ENCODE measurements at places on chromosomes 12 and 14. TPM values are rescaled to one million over a fixed set of nuclear protein-coding genes. Genes with fewer than 3 reads are reported as not detected.

DNA sequence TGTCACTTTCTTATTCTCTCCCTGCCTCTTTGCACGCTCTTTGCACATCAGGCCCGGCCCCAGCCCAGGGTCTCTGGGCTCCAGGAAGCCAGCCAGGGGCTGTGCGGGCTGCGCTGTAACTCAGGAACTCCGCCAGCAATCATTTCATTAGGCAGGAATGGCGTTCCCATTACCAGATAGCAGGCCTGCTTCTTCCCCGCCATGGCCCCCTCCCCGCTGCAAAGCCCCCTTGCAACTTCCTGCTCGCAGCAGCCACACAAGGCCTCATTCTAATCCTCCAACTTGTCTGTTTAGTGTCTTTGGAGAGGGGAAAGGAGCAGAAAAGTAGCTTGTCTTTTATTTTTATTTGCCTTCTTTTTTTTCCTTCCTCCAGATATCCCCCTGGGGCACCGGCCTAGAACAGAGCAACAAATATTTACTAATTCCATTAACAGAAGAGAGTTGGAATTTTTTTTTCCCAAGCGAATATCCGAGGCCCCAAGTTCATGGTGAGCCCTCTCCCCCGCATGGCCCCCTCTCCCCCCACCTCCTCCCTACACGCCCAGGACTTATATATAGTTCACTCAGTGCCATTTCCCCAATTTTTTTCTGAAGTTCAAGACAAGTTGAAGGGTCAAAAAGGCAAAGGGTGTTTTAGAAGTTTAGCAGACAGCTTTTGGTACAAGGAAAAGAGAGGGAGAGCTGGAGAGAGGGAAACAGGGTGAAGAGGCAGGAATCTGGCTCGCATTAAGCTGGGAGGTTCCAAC, 329.4 kb upstream of the TBX3 start:
- no peak overlapping the region for H3K27ac ChIP-seq
- no peaks in the 10 kb centered on the region for H3K36me3 ChIP-seq
- H3K27me3 ChIP-seq, result no peaks in the 10 kb centered on the region
- no peaks in the 10 kb centered on the region for H3K4me1 ChIP-seq

GRCh38 chr12:38872561-38872960, 32.8 kb downstream of the CPNE8 start:
- DNase-seq, result no peak
- no peaks in the 10 kb centered on the region for H3K27me3 ChIP-seq
- no peaks in the 10 kb centered on the region for H3K36me3 ChIP-seq
- no peak overlapping the region for H3K4me3 ChIP-seq
- H3K27ac ChIP-seq, result no peak overlapping the region

The TEX22 gene
- not detected for total RNA-seq

DNA sequence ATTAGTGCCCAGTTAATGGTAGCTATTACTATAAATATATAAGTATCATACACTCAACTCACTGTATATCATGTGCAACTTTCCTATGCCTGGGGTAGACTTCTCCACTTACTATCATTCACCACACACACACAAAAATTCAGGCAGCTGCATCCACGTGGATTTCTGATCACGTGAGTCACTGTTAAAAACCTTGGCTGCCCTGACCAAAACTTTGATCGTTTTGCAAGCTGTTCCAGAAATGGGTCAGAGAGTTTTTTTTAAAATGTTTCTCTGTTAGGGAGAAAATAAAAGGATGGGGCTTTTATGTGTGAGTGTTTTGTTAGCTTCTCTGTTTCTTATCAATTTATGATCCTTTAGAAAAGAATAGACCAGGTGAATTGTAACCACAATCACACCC, 198.2 kb upstream of the CNOT2 start:
- no peaks in the 10 kb centered on the region for H3K27me3 ChIP-seq
- no peak overlapping the region for H3K4me3 ChIP-seq
- peak overlapping the region; percentile 58 for H3K27ac ChIP-seq
- peaks cover 27% of the 10 kb centered on the region for H3K4me1 ChIP-seq

- no peak overlapping the region for H3K4me3 ChIP-seq
- H3K4me1 ChIP-seq, result no peaks in the 10 kb centered on the region
- H3K36me3 ChIP-seq, result no peaks in the 10 kb centered on the region
- no peak for DNase-seq
These were observed 37.8 kb downstream of the EIF2S3B start for GRCh38 chr12:10543499-10543898.

- no peaks in the 10 kb centered on the region for H3K36me3 ChIP-seq
- H3K4me3 ChIP-seq, result no peak overlapping the region
- no peak for DNase-seq
- no peak overlapping the region for H3K27ac ChIP-seq
- peaks cover 10% of the 10 kb centered on the region for H3K4me1 ChIP-seq
These were observed 169.3 kb downstream of the KTN1 start for GRCh38 chr14:55749201-55749812.

- no peak overlapping the region for H3K27ac ChIP-seq
- no peaks in the 10 kb centered on the region for H3K27me3 ChIP-seq
- no peak overlapping the region for H3K4me3 ChIP-seq
- peaks cover 7% of the 10 kb centered on the region for H3K4me1 ChIP-seq
- no peaks in the 10 kb centered on the region for H3K36me3 ChIP-seq
These were observed 82.3 kb upstream of the ST8SIA1 start for GRCh38 chr12:22416801-22417200.

The ZNF268 gene
- 16.1 TPM for total RNA-seq

DNA sequence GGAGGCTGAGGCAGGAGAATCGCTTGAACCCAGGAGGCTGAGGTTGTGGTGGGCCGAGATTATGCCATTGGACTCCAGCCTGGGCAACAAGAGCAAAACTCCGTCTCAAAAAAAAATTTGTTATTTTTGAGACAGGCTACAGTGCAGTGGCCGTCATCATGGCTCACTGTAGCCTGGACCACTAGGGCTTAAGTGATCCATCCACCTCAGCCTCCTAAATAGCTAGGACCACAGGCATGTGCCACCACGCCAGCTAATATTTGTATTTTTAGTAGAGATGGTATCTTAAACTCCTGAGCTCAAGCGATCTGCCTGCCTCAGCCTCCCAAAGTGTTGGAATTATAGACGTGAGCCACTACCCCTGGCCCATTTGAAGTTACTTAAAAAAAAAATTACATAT, 966 bp upstream of the PCBP2 start:
- H3K27ac ChIP-seq, result no peak overlapping the region
- peaks cover 9% of the 10 kb centered on the region for H3K4me1 ChIP-seq

GRCh38 chr12:27711317-27711682, 668 bp downstream of the MRPS35 start:
- no peaks in the 10 kb centered on the region for H3K27me3 ChIP-seq
- DNase-seq, result no peak
- H3K4me1 ChIP-seq, result peaks cover 24% of the 10 kb centered on the region
- H3K36me3 ChIP-seq, result peaks cover 4% of the 10 kb centered on the region
- H3K27ac ChIP-seq, result peak overlapping the region; percentile 88
- peak overlapping the region; percentile 89 for H3K4me3 ChIP-seq

The C14orf119 gene
- 33.7 TPM for total RNA-seq

- no peak overlapping the region for H3K27ac ChIP-seq
- H3K27me3 ChIP-seq, result no peaks in the 10 kb centered on the region
- no peaks in the 10 kb centered on the region for H3K4me1 ChIP-seq
- H3K4me3 ChIP-seq, result no peak overlapping the region
These were observed 108.8 kb upstream of the PTPRR start for GRCh38 chr12:71029302-71029701.

DNA sequence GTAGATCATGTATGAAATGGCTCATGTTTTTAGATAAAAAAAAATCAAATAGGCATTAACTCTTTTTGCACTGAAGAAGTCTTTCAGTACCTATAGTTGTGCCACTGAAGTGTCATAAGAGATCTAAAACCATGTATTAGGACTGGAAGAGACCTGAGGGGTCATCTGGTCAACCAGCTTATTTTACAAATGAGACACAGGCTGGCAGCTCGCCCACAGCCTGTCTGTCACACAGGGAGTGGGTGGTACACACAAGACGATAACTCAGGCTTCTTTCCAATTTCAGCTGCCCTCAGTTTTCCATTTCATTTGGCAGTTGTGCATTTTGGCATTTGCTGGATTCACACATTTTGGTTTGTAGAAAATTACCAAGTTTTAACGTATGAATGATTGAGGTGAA, 34.7 kb downstream of the C12orf75 start:
- H3K4me1 ChIP-seq, result no peaks in the 10 kb centered on the region
- no peaks in the 10 kb centered on the region for H3K27me3 ChIP-seq
- no peak for DNase-seq
- no peaks in the 10 kb centered on the region for H3K36me3 ChIP-seq
- no peak overlapping the region for H3K27ac ChIP-seq
- H3K4me3 ChIP-seq, result no peak overlapping the region

- H3K4me1 ChIP-seq, result no peaks in the 10 kb centered on the region
- H3K36me3 ChIP-seq, result peaks cover 24% of the 10 kb centered on the region
- H3K27ac ChIP-seq, result no peak overlapping the region
- H3K4me3 ChIP-seq, result no peak overlapping the region
- no peaks in the 10 kb centered on the region for H3K27me3 ChIP-seq
These were observed 28.1 kb downstream of the SINHCAF start for GRCh38 chr12:31297572-31298514.

DNA sequence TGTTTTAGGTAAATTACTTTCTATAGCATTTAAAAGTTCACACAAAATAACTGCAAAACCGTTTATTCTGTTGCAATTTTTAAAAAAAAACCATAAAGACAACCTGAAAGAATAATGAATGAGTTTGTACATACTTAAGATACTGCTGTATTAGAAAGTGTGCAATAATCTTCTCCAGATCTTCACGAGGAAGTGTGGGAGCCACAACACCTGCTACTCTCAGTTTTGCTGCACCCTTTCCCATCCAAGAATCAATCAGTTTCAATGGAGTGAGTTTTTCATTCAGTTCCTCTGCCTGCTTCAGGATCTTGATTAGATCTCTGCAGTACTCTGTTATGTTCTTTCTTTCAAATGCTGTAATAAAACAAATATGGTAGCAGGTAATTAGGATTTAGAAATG, 30.1 kb downstream of the RECQL start:
- no peaks in the 10 kb centered on the region for H3K4me1 ChIP-seq
- H3K4me3 ChIP-seq, result no peak overlapping the region
- no peak for DNase-seq

DNA sequence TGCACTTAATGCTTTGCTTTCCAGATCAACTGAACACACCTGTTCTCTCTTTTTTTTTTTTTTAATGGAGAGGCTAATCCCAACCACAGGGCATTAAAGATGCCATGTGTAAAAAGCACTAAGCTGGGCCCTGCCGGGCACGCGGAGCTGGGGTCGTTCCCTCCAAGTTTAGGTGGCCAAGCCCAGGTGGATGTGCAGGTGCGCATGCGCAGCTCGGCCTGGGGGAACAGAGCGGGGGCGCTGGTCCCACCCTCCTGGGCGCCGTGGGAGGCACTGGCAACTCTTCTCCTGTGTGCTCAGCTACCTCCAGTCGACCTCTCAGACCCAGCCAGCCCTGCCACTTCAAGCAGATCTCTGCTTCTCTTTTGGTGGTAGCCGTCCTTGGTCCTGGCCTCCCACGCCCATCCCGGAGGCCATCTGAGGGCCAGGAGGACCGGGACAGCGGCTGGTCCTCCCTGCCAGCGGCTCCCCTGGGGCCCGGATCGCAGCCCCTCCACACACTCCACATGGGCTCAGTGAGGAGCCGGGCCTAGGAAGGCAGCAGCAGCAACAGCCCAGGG, 679.3 kb downstream of the BCL11B start:
- H3K27ac ChIP-seq, result no peak overlapping the region
- H3K36me3 ChIP-seq, result no peaks in the 10 kb centered on the region
- no peaks in the 10 kb centered on the region for H3K4me1 ChIP-seq
- DNase-seq, result no peak

The SDR9C7 gene
- not detected for total RNA-seq
